ENCODE measurements at places on chromosomes 11 and 22. TPM values are rescaled to one million over a fixed set of nuclear protein-coding genes. Genes with fewer than 3 reads are reported as not detected.

CHADL gene
- not detected for total RNA-seq

SERGEF gene
- total RNA-seq = 14.6 TPM

MAP6 gene
- total RNA-seq = 1.7 TPM

FGF19 gene
- total RNA-seq = not detected

CASP5 gene
- total RNA-seq = not detected

CCDC86 gene
- 84.9 TPM for total RNA-seq

PGA5 gene
- not detected for total RNA-seq

GGTLC2 gene
- total RNA-seq = not detected

OR52I1 gene
- total RNA-seq = not detected

FCHSD2 gene
- total RNA-seq = 11.0 TPM

ARHGAP42 gene
- 7.5 TPM for total RNA-seq

DDTL gene
- 1.7 TPM for total RNA-seq

SCUBE2 gene
- 0.43 TPM for total RNA-seq

POU2F3 gene
- total RNA-seq = not detected

OR10D3 gene
- not detected for total RNA-seq

CRYBB2 gene
- not detected for total RNA-seq

RGL4 gene
- not detected for total RNA-seq

ACR gene
- not detected for total RNA-seq

KDM4D gene
- 0.45 TPM for total RNA-seq

CASP12 gene
- total RNA-seq = not detected

CCDC83 gene
- total RNA-seq = not detected

FIBP gene
- 72.3 TPM for total RNA-seq

PKDREJ gene
- total RNA-seq = not detected

NPAS4 gene
- total RNA-seq = not detected

CDC42BPG gene
- total RNA-seq = 1.9 TPM

WNT11 gene
- total RNA-seq = 1.1 TPM

DDIAS gene
- 7.6 TPM for total RNA-seq

TAF6L gene
- total RNA-seq = 18.4 TPM

CEND1 gene
- 1.6 TPM for total RNA-seq

RAB1B gene
- 152 TPM for total RNA-seq

TSGA10IP gene
- total RNA-seq = not detected

RTL10 gene
- 6.5 TPM for total RNA-seq

RASGRP2 gene
- total RNA-seq = 0.82 TPM

ALDH3B1 gene
- total RNA-seq = 141 TPM

FGF3 gene
- total RNA-seq = not detected

CLDN5 gene
- not detected for total RNA-seq

ADORA2A gene
- total RNA-seq = 1.4 TPM

CASP1 gene
- total RNA-seq = 0.56 TPM

CDHR5 gene
- 0.05 TPM for total RNA-seq

ASCL2 gene
- not detected for total RNA-seq

LINC01488 gene
- not detected for total RNA-seq

MMP3 gene
- total RNA-seq = 0.45 TPM

HTR3A gene
- total RNA-seq = not detected

PRRG4 gene
- 0.53 TPM for total RNA-seq

PRAME gene
- total RNA-seq = 108 TPM

CNGA4 gene
- not detected for total RNA-seq

SGSM1 gene
- total RNA-seq = 0.45 TPM

TNNT3 gene
- total RNA-seq = not detected

HSPB2 gene
- not detected for total RNA-seq

RAB6A gene
- total RNA-seq = 61.9 TPM

DCDC1 gene
- total RNA-seq = 0.18 TPM

OR8D2 gene
- not detected for total RNA-seq

POU2AF1 gene
- not detected for total RNA-seq

YPEL1 gene
- total RNA-seq = 0.18 TPM

ALKBH3 gene
- total RNA-seq = 28.5 TPM

BIRC3 gene
- 32.2 TPM for total RNA-seq

Measured in A549 treated with RU486 at 1 μM for 4 hours (cell line).